ENCODE measurements at places on chromosomes 13 and 19. TPM values are rescaled to one million over a fixed set of nuclear protein-coding genes. Genes with fewer than 3 reads are reported as not detected.

DNA sequence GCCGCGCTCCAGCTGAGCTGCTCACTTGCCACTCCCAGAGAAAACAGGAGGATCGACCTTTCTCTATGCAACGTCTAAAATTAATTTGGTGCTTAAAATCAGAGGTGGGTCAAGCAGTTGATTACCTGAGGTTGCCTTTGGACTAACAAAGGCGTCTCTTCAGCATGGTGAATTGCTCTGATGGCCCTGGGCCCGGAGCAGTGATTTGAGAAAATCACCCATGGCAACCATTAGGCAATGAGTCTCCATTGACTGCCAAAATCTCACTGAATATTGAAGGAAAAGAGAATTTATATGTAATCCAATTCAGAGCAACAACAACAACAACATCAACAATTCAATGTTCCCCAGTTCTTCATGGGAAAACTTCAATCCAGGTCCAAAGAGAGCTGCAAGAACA lies 61.8 kb downstream of the IRS2 start:
- no peak for DNase-seq

DNA sequence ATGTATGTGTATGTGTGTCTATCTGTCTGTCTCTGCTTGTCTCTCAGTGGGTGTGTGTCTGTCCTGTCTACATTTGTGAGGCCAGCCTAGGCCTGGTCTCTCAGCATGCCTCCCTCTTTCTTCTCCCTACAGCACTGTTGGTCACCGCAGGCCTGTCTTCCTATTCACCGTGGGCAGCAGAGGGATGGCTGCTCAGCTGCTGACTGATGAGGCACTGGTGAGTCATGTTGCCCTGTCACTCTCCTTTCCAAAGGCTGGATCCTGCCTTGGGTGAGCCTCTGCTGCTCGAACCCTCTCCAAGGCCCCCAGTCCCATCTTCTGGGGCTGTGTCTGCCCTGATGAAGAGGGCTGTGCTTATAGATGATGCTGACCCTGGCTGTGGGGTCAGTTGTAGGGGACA lies 6.3 kb downstream of the ZNF71 start:
- DNase-seq = no peak

- DNase-seq = peak; percentile 73
Observed at GRCh38 chr19:19538061-19538784, at the start of gene CILP2. Gene CILP2, plus strand, starts transcription at chr19:19538265. Its CDS starts 85 bp downstream, at chr19:19538350.

The MYH14 gene
- 7.2 TPM for total RNA-seq

The DAND5 gene
- not detected for total RNA-seq

- DNase-seq = peak; percentile 37
Observed at GRCh38 chr13:44575741-44576350, at the start of gene TSC22D1. Gene TSC22D1, minus strand, starts transcription at chr13:44576330. Its CDS starts 256 bp downstream, at chr13:44576074.

DNA sequence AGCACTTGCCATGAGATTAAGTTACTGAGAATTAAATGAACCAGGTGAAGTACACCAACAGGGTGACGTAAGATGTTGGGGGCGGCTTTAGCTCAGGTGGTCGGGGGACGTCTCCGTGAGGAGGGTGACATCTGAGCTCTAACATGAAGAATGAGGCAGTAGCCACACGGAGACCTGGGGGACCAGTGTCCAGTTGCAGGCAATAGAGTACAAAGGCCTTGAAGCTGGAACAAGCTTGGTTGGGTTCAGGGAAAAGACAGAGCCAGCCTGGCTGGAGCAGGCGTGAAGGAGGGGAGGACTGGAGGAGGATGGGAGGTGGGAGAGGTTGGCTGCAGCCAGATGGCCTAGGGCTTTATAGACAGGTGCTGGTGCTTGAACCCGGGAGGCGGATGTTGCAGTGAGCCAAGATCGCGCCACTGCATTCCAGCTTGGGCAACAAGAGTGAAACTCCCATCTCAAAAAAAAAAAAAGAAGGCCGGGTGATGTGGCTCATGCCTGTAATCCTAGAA lies 1.6 kb downstream of the SPINT2 start:
- DNase-seq = no peak

GRCh38 chr19:52626915-52627314 lies 11.2 kb downstream of the ZNF83 start:
- no peak for DNase-seq

DNA sequence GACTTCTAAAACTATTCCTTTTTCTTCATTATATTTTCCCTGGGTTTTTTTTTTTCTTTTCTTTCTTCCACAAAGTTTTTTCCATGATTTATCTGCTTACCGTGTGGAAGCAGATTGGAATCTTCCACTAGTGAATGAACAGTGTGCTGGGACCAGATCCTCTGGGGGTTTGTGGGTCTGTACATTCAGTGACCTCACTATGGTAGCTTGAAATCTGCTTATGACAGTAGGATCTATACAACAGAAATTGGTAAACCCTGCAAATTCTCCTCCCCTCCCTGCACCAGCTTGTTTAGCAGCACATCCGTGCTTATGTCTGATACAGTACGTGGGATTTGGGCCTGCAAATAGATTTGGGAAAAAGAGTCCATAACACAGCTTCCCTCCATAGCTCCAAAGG lies 26.0 kb upstream of the MAB21L1 start:
- DNase-seq = no peak

DNA sequence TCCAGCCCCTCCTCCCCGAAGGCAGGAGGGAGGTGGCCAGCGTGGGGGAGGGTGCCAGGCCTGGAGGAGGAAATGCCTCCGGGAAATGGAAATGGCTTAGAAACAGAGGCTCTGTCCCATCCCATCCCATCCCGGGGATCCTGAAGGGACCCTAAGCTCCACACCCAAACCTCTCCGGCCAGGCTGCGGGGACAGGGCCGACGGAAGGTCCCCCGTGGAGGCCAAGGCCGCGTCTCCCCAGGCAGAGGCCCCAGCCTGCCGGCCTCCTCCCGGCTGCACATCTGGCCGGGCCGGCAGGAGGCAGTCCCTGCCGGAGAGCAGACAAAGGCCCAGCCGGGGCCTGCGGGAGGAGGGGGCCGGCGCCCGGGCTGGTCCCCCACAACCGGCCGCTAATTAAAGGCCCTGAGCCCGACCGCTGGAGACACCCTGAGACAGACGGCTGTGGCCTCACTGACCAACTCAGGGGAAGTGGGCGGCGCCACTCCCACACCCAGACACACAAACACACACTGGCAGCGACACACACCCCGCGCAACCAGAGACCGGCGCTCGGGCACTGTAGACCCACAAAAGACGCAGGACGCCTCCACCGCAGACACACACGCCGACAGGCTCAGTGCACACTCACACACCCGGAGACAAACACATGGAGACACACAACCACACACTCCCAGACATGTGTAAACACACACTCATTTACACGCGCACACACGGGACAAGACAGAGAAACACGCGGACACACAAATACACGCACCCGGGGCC lies 1.1 kb downstream of the ADAMTS10 start:
- DNase-seq = peak; percentile 67

DNA sequence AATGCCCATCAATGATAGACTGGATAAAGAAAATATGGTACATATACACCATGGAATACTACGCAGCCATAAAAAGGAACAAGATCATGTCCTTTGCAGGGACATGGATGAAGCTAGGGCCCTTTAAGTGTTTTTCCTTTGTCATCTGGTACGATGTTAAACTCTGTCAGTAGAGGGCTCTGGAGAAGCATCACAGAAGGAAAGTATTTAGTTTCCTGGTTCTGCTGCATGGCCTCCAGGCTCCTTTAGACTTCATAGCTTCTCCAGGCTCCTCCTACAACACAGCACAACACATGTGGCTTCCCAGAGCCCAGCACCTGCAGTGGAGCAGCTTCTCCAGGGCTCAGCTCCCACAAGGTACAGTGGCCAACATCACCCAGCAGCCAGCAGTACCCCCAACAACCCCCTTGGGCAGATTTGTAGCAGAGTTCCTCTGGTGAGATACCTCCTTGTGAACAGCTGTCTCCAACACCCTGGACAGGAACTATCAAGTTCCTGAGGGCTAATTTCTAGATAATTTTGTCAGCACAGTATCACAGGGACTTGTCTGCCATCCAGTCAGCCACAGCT lies 63.4 kb downstream of the KCTD12 start:
- no peak for DNase-seq

DNA sequence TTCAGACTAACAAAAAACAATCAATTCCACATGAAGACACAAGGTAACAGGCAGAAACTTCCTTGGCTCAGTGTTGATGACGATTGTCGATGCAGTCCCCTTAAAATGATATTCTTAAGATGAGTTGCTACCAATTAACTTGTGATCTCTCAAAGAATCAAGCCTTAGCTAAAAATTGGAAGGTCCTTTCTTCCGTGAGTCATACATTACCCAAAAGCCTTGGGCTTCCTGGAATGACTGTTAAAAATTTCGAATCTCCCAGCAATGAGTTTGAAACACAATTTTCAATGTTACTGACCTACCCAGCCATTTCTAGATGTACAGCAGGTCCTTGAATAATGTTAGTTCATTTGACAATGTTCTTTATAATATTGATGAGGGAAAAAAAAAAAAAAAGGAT lies 28.0 kb upstream of the RB1 start:
- DNase-seq = no peak

- DNase-seq = no peak
Observed at GRCh38 chr13:100522618-100523309, 65.8 kb downstream of the GGACT start.

DNA sequence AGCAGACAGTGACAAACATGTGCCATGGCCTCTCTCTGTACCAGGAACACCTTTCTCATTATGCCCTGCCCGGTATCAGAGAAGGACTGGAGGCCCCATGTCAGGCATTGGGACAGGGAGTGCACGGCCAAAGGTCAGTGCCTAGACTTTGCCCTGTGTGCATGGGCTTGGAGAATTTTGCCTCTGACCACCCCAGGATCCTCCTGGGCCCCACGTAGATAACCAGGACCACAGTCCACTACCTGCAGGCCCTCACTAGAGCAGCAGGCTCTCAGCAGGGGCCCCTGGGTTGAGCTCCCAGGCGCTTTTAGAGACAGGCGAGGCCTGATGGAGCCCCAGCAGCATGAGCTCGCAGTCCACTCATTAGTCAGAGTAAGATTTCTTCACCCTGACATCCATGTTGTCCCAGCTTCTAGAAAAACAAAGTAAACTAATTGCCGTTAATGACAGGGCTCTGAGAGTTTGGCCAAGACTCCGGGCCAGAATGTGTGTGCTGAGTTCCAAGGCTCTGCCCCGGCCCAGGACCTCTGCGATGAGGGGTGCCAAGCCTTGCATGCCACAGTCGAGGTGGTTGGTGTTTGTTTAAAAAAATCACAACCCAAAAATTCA lies 42.7 kb downstream of the CAPN12 start:
- no peak for DNase-seq

The LEUTX gene
- total RNA-seq = not detected

GRCh38 chr19:1767464-1767933 lies 14.2 kb downstream of the ONECUT3 start:
- DNase-seq = peak; percentile 58

DNA sequence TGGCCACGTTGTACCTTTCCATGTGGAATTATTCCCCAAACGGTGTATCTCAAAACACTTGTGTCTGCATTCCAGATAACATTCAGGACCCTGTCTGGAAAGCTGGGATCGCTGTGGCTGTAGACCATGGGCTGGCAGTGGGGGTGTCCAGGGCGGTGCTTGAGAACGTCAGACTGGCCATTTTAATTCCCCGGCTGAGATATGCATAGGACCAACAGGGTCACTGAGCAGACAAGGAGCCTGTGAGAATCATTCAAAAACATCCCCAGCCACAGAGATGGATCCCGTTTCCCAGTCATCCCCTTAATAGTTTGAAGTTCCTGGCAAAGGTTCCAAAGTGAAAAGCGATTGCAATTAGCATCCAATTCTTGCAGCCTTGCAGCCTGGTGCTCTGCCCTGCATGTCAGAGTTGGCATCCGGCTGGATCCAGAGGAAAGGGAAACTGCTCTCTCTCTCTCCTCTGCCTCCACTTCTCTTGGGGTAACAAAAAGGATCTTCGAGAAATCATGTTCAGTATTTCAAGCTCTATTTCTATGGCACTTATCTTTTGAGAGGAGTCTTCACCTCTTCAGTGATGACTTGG lies 41.6 kb downstream of the IFT88 start:
- DNase-seq = no peak

- DNase-seq = peak; percentile 70
Observed at GRCh38 chr19:18496167-18496979, 25.5 kb downstream of the ELL start.

The LGALS14 gene
- not detected for total RNA-seq

- DNase-seq = no peak
Observed at GRCh38 chr19:40671404-40671803, 19.0 kb downstream of the NUMBL start.

DNA sequence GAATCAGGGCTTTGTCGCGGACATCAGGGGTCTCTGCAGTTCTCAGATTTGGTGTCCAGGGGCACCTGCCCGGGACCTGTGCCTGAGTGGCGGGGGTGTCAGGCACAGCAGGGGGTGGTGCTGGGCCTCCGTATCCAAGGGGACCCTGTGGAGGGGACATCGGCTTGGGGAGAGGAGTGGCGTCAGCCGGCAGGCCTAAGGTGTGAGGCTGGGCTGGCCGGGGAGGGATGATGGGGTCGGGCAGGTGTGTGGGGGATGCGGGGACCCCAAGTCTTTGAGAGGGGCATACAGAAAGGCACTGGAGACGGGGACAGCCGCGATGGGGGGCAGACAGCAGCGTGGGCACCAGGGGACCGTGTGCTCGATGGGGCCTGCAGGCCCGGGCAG lies 2.5 kb downstream of the EFNA2 start:
- DNase-seq = no peak

The GARIN5A gene
- total RNA-seq = 0.95 TPM

The TMEM91 gene
- 1.7 TPM for total RNA-seq

DNA sequence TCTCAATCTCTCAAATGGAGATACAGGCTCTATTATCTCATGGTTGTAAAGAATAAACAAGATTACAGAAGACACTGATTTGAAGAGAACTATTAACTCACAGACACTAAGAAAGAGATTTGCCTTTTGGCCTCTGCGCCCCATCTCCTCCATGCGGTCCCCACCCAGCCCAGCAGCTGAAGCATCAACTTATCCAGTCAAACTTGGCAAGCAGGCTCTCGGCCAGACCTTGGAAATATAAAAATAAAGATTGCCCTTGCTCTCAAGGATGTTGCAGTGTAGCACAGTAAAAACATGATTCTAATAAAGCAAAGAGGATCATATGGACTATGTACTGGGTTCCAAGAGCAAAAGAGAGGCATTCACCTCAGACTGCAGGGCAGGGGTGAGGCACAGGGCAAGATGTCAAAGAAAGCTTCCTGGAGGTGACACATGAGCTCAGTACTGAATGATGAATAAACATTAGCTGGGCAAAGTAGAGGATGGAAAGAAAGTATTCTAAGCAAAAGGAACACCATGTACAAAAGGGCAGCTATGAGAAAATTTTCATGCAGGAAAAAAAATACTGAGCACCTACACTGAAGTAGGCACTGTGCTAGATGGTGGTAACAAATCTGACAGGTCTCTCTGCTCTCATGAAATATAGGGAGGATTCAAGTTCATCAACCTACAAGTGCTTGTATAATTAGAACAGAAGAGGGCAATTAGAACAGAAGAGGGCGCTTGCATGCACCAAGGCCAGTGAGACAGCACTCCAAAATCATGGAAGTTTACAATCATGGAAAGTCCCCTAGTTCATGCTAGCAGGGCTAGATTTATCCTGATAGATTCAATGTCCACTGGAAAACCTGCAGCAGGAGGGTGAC lies 85.0 kb downstream of the SACS start:
- DNase-seq = no peak

The KLF1 gene
- total RNA-seq = not detected

The LIG4 gene
- total RNA-seq = 12.2 TPM

- DNase-seq = no peak
Observed at GRCh38 chr19:10882108-10882457, 10.7 kb downstream of the CARM1 start.
